ENCODE measurements at places on chromosomes 7 and 10.
A peak's percentile ranks its signal among the peaks of the same experiment; 100 is the strongest.

GRCh38 chr7:114708646-114709045 is 213.2 kb upstream of the MDFIC start:
- no peak for DNase-seq

DNA sequence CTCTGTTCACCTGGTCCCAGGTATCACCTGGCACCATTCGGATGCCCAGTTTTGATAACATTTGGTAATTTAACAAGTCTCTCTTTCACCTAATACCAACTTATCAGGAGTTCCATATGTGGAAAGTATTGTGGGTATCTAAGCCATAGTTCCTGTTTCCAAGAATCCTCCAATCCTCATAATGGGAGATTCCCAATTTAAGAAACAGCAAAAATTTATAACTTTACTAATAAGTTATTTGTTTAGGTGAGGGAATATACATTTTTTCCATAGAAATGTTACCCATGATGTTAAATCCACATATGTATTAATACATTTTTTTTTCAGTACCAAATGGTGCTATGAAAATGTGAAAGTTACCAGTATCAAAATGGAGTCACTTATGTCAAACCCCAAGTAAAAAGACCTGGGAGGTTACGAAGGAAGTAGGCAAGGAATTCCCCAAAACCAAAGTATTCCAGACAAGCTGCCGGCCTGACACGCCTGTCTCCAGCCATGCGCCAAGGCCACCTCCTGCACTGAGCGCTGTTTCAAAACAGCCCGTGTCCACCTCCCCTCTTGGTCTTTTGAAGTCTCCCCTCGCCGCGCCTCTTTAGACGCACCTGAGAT is 44.8 kb downstream of the PRKCQ start:
- no peak for DNase-seq

DNA sequence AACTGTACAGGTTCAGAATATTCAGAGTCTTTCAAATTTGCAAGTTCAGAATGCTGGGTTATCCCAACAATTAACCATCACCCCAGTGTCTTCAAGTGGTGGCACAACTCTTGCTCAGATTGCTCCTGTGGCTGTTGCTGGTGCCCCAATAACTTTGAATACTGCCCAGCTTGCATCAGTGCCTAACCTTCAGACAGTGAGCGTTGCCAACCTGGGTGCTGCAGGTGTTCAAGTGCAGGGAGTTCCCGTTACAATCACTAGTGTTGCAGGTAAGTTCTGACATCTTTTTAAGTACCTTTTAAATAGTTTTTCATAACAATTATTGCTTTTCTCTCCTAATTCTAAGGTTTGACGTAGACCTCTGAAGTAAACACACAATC is 2.7 kb downstream of the SP4 start:
- no peak for DNase-seq

GRCh38 chr7:93378131-93378760 is 146.1 kb downstream of the VPS50 start:
- DNase-seq = peak; percentile 21

- no peak for DNase-seq
These were observed 174.1 kb downstream of the RPS24 start for GRCh38 chr10:78207776-78208175.

GRCh38 chr10:98268694-98269431 is 869 bp upstream of the LOXL4 start:
- DNase-seq = no peak

GRCh38 chr7:129968592-129969383 is 16.0 kb upstream of the UBE2H start:
- DNase-seq = no peak

DNA sequence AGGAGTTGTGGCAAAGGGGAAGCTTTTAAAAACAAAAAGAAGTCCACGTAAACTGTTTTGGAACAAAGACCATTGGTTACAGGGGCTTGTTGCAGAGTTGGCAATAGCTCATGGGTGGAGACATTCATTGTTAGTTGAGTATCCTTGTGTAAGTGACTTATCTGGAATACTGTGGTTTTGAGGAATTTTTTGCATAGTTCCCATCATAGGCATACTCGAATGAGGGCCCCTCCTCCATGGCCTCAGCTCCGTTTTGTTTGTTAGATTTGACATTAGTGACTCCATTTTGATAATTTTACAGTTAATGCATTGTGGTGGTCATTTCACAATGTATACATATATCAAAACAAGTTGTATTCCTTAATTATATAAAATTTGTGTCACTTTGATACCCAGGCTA is 12.8 kb upstream of the SMKR1 start:
- no peak for DNase-seq

DNA sequence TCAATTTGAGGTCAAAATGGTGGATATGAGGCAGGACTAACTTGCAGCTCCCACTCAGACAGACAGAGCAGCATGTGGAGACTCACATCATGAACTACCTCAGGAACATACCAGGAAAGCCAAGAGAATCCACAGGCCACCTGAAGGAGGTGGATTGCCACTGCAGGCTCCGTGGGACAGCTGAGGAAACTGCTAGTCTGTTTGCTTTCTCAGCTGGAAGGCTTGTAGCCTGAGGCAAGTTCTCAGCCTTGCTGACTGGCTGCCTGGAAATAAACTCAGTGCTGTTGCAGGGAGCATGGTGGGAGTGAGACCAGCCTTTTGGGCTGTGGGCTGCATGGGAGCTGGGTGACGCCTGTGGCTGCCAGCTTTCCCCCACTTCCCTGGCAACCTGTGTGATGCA is 202.9 kb downstream of the ZNF248 start:
- DNase-seq = no peak
